ENCODE measurements at places on chromosomes 6 and 20.

- no peak for DNase-seq
These were observed 18.6 kb downstream of the GTPBP2 start for GRCh38 chr6:43610431-43610830.

DNA sequence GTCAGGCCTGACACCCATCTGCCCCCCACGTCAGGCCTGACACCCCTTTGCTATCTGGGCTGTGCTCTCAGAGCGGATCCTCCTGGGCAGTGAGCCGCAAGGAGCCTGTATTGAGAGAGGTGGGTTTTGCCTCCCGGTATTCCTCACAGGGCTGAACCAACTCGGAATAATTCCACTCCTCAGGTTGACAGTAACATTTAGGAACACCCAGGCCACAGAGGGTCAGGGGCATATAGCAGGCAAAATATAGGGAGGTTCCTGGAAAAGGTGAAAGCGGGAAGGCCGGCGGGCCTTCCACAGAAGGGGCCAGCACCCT, 6.8 kb upstream of the FGD2 start:
- no peak for DNase-seq

- DNase-seq, result peak; percentile 6
These were observed 107.8 kb downstream of the SYNE1 start for GRCh38 chr6:152529369-152529768.

- DNase-seq, result peak; percentile 70
These were observed 131.2 kb upstream of the CDH4 start for GRCh38 chr20:61120595-61121515.

GRCh38 chr20:50551288-50551687, 41.1 kb downstream of the PTPN1 start:
- no peak for DNase-seq

DNA sequence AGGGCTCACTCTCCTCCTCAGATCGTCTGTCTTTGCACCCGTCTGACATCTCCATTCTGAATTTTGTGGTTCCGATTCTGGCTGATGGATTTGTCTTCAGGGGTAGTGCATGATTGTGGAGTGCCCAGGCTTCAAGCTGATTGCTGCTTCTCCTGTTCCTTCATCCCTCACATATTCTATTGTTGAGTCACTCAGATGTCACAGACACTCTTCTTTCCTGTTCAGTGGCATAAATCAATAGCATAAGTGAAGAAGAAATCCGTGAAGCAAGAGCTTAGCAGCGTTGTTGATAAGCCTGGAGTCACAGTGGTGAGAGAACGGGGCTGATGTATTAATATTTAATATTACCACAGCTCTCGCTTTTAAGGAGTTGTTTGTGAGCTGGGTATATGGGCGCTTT, 152.5 kb downstream of the MTHFD1L start:
- DNase-seq, result peak; percentile 57

DNA sequence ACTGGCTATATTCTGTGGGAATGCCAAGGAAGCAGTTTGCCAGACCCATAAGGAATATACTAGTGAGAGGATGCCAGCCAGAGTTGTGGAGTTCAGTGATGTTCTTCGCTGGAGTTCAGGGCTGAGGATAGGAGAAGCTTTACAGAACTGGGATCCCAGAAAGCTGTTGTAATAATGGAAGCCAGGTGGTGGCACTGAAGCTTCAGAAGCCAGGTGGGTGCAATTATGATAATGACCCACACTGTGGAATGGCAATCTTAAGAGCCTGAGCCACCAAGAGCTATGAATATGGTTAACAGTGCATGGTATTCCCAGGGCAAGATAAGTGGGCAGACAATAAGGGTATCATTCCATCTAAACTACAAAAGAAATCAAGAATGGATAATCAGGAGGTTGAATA, 25.1 kb upstream of the ENPP1 start:
- DNase-seq, result no peak

- DNase-seq, result peak; percentile 12
These were observed 42.0 kb upstream of the MCHR2 start for GRCh38 chr6:100035873-100036653.

GRCh38 chr20:59576216-59576953, 28.0 kb upstream of the PHACTR3 start:
- DNase-seq, result no peak

DNA sequence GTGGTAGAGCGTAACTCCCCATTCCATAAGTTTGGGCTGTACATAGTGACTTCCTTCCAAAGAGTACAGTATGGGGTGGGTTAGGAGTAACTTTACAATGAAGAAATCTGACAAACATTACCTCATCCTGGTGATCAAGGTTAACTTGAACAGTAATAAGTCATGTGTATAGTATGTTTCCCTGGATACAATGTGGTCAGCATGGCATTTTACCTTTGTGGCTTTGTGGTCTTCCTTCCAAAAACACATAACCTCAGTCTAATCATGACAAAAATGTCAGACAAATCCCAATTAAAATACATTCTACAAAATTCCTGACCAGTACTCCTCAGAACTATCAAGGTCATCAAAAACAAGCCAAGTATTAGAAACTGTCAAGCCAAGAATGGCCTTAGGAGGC, 225.1 kb downstream of the UBE3D start:
- peak; percentile 60 for DNase-seq

- peak; percentile 18 for DNase-seq
These were observed 6.5 kb upstream of the UQCC2 start for GRCh38 chr6:33717934-33718455.

DNA sequence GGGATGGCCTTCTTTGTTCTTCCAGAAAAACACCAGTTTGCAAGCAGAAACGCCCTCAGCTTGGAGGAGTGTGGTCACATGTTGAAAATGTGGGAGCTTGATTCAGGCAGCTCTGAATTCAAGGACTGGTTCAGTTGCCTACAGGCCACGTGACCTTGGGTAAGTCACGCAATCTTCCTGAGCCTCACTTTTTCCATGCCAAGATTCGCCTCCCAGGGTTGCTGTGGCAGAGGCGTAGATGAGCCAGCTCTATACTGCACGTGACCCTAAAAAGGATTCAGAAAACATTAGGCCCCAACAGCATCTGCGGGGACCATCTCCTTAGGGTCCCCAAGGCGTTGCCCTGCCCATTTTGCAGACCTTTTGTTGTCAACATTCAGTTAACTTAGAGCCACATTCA, 112.0 kb upstream of the SNX9 start:
- DNase-seq, result no peak

GRCh38 chr6:127403636-127404035, 55.6 kb downstream of the KIAA0408 start:
- DNase-seq, result no peak

GRCh38 chr6:33324125-33324524, 6.6 kb upstream of the ZBTB22 start:
- no peak for DNase-seq

- no peak for DNase-seq
These were observed 7.9 kb downstream of the RREB1 start for GRCh38 chr6:7115543-7116231.

- no peak for DNase-seq
These were observed 54.2 kb downstream of the RAMACL start for GRCh38 chr6:166532302-166532701.

DNA sequence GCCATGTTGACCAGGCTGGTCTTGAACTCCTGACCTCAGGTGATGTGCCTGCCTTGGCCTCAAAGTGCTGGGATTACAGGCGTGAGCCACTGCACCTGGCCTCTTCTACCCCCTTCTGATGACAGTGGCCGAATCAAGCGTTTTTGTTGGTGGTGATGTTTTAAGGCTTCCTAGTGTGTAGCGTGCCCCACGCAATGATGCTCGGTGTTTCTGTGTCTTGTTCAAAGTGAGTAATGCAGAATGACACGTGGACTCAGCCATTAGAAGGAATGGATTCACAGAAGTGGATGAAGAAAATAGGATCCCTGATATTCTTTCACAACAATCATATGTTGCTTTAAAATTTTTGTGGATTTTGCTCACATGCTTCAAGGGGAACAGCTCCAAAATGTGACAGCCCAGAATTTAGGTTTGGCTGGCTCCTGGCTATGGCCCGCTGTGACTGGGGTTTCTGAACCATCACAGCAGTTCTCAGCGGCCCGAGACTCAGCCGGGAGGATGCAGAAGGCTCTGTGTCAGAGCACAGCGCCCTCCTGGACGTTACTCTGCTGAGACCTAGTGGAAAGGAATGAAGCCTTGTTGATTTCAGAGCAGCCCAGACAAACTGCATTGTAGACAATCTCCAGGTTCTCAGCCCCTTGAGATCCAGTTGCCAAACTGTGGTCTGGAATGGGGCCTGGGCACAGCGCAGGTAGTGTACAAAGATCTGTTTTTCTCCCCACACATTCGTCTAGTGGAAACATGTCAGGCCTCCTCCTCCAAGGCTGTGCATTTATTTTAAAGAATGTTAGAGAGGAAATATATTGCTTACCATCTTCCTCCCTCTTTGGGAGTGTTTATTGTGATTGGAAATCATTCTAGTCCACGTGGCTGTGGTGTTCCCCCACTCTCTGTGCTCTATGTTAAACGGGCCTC, 57.6 kb upstream of the TIAM2 start:
- DNase-seq, result peak; percentile 41

GRCh38 chr6:7042654-7043545, 64.9 kb upstream of the RREB1 start:
- no peak for DNase-seq

- DNase-seq, result no peak
These were observed 27.9 kb upstream of the TMEM181 start for GRCh38 chr6:158531970-158532369.

- DNase-seq, result no peak
These were observed 127.4 kb downstream of the GJA10 start for GRCh38 chr6:90021711-90022110.

GRCh38 chr20:53786445-53787267, 193.0 kb upstream of the ZNF217 start:
- DNase-seq, result no peak

GRCh38 chr6:144140867-144141266, 9.4 kb upstream of the STX11 start:
- no peak for DNase-seq
